ENCODE measurements at places on chromosomes 12 and 14.
A peak's percentile ranks its signal among the peaks of the same experiment; 100 is the strongest.

GRCh38 chr14:78253986-78254385 lies 83.8 kb downstream of the NRXN3 start:
- no peak for DNase-seq

DNA sequence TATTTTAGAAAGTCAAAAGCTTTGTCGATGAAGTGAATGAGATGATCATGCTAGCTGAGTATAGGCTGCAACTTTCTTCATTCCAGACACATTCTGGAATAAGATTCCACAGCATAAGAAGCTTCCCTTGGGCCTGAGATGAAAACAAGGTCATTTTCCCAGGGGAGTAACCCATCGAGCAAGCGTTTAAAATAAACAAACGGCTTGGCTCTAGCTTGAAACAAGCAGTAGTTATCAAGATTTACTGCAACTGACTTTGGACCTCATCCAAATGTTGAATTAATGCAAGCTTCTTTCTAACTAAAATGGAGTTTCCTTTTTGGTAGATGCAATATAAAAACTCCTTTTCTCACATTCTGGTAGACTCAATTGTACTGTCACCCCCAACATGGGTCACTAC lies 23.0 kb downstream of the KCNJ8 start:
- no peak for DNase-seq

DNA sequence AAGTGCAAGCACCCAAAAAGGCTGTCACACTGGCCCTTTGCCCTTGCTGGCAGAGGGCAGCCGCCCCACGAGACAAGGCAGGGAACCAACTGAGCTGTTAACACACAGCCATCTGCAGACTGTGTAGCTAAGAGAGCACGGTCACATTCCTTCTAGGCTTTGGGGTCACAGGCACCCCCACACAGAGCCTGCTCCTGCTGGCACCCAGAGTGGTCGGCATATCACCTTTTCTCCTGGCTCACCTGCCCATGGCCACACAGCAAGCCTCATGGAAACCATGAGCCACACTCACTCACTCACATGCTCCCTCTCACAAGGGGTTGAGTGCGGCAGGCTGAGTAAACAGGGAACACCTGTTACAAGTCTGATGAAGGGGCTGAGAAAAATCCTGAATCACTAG lies 214.5 kb downstream of the PCNX1 start:
- no peak for DNase-seq

DNA sequence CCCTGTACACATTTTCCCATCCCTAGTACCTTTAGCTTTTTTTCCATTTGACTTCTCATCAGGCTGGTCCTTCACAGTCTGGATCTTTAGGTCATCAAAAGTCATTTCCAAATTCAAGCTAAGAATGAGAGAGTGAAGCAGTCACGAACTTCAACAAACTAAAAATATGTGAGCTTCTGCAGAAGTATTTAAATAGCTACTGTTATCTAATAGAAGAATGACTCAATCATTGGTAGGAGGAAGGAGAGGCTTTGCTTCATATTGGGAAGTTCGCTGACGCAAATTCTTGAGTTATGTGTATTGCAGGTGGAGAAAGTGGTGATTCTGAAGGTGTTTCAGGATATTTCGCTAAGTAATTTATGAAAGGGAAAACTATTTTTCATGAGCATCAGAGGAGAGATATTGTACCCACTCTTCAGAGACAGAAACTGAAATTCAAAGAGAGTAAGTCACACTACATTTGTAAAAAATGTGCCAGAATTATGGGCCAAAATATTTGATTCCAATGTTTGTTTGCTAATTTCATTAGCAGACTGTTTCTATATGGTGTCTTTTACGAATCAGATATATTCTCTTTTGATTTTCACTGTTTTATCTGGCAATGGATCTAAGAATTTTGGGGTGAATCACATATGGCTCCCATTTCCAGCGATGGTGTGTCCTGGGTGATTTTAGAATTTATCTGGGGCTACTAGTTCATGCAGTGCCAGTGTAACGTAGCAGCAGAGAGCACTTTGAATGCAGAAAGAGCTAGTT lies at the start of gene OLR1:
OLR1 (minus strand) TSS at position 160 of the 756 bp plus-strand sequence; CDS start at position 105, 55 bp downstream.
- DNase-seq, result no peak

GRCh38 chr14:61568572-61569011 lies 126.7 kb upstream of the HIF1A start:
- peak; percentile 74 for DNase-seq

GRCh38 chr12:15728118-15728598 lies 61.0 kb downstream of the EPS8 start:
- no peak for DNase-seq

- DNase-seq, result no peak
Observed at GRCh38 chr14:73764406-73765280, 50.5 kb upstream of the PNMA1 start.

GRCh38 chr12:117695956-117696355 lies 272.8 kb downstream of the KSR2 start:
- no peak for DNase-seq

- no peak for DNase-seq
Observed at GRCh38 chr12:94277426-94278000, 129.1 kb downstream of the PLXNC1 start.

- DNase-seq, result no peak
Observed at GRCh38 chr12:124497658-124498057, 69.8 kb downstream of the NCOR2 start.

- no peak for DNase-seq
Observed at GRCh38 chr12:59700153-59700450, 104.3 kb downstream of the SLC16A7 start.

- no peak for DNase-seq
Observed at GRCh38 chr12:20197411-20197810, 170.9 kb upstream of the PDE3A start.

- DNase-seq, result no peak
Observed at GRCh38 chr12:4580281-4580688, 18.3 kb downstream of the DYRK4 start.

GRCh38 chr12:49092086-49092815 lies 2.4 kb downstream of the DHH start:
- DNase-seq, result peak; percentile 68

DNA sequence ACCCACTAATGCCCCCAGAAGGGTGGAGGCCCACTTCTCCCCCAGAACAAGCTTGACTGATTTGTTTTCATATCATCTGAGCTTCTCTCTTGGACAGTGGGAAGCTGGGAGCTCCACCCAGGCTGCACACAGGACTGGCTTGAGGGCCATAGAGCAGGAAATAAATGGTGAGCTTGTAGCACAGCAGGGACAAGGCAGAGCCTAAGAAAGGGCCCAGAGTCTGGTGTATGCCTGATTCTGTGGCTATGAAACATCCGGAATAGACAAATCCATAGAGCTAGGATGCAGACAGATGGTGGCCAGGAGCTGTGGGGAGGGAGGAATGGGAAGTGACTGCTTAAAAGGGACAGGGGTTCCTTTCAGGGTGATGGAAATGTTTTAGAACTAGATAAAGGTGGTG lies 79.0 kb downstream of the ARL6IP4 start:
- DNase-seq, result no peak

DNA sequence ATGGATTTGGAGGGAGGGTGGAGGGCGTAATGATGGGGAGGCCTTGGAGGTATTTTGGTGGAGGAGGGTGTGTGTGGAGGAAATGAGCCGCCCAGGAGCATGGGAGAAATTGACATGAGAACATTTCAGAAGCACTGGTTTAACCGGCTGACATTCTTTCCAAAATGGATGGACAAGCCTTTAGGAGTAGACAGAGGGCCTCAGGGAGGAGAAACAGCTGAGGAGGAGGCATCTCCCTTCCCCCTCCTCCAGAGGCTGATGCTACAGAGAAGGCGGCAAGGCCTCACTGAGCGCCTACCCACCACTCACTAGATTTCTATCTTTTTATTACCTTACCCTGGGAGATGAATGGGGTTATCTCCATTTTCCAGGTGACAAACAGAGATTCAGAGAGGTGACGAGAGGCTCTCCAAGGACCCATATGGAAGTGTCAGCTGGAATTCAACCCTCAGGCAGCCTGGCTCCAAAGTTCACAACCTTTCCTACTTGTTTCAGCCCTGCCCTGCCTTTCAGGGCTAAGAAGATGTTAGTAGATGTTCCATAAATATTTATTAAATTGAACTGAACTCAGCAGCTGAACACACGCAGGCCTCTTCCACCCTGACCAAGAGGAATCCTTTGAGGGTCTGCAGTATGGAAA lies 289.6 kb downstream of the ZFP36L1 start:
- DNase-seq, result no peak

DNA sequence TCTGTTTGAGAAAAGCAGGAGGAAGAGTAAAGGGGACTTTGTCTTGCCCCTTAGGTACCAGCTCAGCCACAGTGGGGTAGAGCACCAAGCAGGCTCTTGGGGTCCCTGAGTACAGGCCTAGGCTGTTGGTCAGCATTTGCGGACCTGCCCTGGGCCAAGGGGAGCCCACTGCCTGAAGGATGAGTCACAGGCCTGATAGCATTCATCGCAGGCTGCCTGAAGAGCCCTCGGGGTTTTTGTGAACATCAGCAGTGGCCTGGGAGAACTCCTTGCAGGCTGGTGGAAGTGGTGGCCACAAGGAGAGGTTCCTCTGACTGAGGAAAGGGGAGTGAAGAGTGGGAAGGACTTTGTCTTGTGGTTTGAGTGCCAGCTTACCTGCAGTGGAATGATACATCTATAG lies 25.0 kb upstream of the P2RX7 start:
- no peak for DNase-seq

DNA sequence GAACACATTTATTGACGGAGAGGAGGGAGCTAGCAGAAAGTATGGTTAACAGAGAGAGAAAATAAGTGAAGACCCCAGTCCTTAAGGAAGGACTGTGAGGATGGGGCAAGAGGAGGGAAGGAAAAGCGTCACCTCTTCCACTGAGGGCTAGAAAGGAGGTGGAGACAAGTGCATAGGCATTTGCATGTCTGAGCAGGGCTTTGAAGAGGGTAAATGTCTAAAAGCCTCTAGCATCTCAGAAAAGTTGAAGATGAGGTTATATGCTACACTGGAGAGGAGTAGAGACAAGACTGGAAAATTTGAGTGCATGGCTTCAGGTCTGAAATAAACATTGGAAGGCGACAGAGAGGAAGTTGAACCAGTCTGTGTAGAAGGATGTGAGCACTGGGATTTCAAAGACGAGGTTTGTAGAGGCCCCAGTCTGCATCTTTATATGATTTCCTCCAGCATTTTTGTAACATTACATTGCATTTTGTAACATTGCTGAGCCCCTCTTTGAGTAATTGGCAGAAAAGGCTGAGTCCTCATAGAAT lies 98.5 kb upstream of the IFNG-AS1 start:
- no peak for DNase-seq

GRCh38 chr12:121138284-121138683 lies 5.6 kb downstream of the P2RX7 start:
- DNase-seq, result no peak

DNA sequence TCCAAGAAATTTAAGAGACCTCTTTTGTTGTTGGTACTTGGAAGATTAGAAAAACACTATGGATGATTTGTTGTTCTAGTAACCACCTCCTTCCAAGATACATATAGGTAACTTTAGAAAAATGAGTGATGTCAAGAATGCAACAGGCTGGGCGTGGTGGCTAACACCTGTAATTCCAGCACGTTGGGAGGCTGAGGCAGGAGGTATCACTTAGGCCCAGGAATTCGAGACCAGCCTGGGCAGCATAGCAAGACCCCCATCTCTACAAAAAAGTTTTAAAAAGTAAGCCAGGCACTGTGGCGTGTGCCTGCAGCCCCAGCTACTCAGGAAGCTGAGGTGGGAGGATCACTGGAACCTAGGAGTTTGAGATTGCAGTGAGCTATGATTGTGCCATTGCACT lies 97.8 kb downstream of the PCNX1 start:
- no peak for DNase-seq

- no peak for DNase-seq
Observed at GRCh38 chr12:57219205-57219992, 2.8 kb downstream of the NXPH4 start.

GRCh38 chr12:11870041-11870451 lies 200.7 kb upstream of the BCL2L14 start:
- DNase-seq, result no peak

GRCh38 chr14:71606064-71606463 lies 326.2 kb upstream of the RGS6 start:
- DNase-seq, result no peak

- DNase-seq, result no peak
Observed at GRCh38 chr12:26493656-26494055, 298.3 kb downstream of the SSPN start.

Data from activated CD8-positive, alpha-beta memory T cell treated with anti-CD3 and anti-CD28 coated beads, Interleukin-2, amount 50 U/mL, for 4 hours (primary cell).